ENCODE measurements at places on chromosomes 5 and 9.

GRCh38 chr9:130327781-130328348 is 62.3 kb downstream of the HMCN2 start:
- DNase-seq, result no peak

DNA sequence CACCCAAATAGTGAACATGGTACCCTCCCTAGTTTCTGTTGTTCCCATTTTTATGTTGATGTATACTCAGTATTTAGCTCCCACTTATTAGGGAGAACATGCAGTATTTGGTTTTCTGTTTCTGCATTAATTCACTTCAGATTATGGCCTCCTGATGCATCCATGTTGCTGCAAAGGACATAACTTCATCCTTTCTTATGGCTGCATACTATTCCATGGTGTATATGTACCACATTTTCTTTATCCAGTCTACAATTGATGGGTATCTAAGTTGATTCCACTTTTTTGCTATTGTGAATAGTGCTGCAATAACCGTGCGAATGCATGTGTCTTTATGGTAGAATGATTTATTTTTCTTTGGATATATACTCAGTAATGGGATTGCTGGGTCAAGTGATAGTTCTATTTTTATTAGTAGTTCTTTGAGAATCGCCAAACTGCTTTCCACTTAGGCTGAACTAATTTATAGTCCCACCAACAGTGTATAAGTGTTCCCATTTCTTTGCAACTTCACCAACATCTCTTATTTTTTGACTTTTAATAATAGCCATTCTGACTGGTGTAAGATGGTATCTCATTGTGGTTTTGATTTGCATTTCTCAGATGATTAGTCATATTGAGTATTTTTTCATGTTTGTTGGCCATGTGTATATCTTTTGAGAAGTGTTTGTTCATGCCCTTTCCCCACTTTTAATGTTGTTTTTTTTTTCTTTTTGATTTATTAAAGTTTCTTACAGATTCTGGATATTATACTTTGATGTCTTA is 79.6 kb downstream of the SMIM15 start:
- DNase-seq, result no peak

- DNase-seq, result no peak
Observed at GRCh38 chr5:3126639-3127038, 375.2 kb upstream of the IRX2 start.

DNA sequence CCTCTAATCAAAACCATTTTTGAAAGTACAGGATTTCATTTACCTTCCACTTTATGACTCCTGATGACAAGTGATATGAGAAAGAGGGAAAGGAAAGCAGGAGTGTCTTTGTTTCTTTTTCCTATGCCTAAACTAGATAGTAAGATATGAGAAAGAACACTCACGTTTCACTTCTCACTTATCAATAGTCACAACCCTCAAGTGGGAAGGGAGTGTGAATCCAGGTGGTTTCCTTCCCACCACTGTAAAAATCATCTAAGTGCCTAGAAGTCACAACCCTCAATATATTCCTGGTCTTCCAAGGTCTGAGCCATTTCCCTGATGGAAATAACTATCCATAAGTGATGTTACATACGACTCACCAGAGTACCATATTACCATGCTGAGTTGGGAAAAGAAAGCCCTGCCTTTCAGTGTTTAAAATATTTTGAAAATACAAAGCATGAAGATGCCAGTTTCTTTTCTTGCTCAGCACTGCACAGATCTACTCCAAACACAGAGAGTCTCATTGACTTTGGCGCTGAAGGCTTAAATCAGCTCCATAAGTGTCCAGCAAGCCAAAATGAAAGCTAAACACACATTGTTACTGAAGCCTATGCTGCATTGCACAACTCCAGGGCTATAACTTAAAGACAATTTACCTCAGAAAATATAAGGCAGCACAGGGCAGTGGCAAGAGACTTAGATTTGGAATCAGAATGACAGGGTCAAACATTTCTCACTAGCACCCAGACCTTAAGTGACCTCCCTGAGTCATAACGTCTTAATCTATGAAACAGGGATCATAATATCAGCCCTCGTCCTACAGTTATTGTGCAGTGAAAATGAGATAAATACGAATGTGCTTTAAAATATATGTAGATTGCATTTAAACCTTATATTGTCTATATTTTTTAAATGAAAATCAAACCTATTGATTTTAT is 301.2 kb downstream of the KIAA0825 start:
- DNase-seq, result no peak

GRCh38 chr5:111530298-111530740 is 18.0 kb upstream of the STARD4 start:
- DNase-seq, result no peak

- no peak for DNase-seq
Observed at GRCh38 chr9:127937056-127937387, 632 bp downstream of the DPM2 start.

Data from amygdala (tissue), 56 donors.